ENCODE measurements at places on chromosomes 2 and 18. TPM values are rescaled to one million over a fixed set of nuclear protein-coding genes. Genes with fewer than 3 reads are reported as not detected.

The SNORC gene
- 1.2 TPM for total RNA-seq

The TLX2 gene
- total RNA-seq: not detected

The ST8SIA3 gene
- total RNA-seq: not detected

The POTEI gene
- not detected for total RNA-seq

The PLB1 gene
- total RNA-seq: 1.2 TPM

The CMPK2 gene
- total RNA-seq: 4.3 TPM

The IL36A gene
- total RNA-seq: not detected

The NCKAP5 gene
- 0.58 TPM for total RNA-seq

The ZSWIM2 gene
- not detected for total RNA-seq

The ATRAID gene
- 143 TPM for total RNA-seq

The DQX1 gene
- not detected for total RNA-seq

GRCh38 chr18:47409519-47409918 is 158.1 kb upstream of the SKOR2 start:
- no peak for DNase-seq

GRCh38 chr18:67581178-67581577 is 64.7 kb upstream of the DSEL start:
- no peak for DNase-seq

DNA sequence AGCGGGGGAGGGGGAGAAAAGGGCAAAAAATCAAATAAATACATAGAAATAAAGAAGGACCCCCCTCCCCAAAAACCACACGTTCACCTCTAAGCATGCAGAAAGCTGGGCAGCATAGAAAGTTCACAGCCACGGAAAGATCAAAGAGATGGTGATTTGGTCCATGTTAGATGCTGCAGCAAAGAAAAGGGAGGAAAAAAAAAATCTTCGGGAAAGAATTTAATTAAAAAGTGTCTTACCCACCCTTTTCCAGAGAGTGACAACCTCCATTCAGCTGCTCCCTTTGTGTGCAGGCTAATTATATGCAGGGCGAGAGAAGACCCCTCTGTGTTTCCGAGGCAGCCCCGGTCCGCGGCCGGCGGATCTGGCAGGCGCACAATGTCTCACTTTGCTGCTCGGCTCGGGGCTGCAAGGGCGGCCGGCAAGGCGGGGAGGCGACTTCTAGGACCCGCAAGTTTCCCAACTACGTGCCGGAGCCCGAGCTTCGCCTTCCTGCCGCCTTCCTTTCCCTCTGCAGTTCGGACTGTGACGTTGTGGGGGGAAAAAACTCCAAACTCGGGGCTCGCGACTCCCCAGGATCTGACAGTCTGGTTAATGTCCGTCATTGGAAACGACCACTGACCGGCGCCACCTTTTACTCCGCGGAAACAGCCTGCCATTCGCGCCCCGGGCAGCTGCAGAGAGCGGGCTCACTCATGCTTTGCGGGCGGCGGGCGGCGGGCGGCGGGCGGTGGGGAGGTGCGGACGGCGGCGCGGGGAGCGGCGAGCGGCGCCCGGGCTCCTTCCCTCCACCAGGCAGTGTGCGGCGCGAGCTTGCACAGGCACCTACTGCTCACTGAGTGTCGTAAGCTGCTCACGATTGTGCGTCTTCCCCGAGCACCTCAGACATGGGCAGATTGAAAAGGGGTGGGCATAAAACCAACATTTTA is at the start of gene LRRTM1:
Gene LRRTM1 (minus strand): TSS at position 844 of the 929 bp plus-strand sequence. CDS start 933 bp downstream, outside the sequence.
- no peak for DNase-seq

DNA sequence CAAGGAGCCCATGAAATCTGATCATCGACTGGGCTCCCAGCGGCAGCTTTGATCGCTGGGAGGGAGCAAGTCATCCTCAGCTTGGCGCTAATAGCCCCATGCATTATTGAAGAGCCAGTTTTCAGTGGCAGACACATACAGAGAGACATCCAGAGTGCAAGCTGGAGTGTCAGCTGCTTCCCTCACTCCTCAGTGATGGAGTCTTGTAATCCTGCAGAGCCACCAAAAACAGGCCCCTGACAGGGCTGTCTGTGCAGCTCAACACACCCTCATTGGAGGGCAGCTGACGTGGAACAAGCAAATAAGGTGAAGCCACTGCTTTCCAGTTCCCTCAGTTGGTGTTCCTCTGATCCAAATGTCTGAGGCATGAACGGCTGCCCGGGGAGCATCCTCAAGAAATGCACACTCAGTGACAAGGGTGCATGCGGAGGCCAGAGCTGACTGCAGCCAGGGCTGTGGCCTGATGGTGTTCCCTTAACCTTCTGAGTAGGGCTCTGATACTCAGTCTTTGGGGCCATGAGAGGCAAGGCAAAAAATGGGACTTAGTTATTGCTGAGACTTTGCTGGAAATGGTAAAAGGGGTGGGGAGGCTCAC is 97.4 kb downstream of the RHOB start:
- no peak for DNase-seq

DNA sequence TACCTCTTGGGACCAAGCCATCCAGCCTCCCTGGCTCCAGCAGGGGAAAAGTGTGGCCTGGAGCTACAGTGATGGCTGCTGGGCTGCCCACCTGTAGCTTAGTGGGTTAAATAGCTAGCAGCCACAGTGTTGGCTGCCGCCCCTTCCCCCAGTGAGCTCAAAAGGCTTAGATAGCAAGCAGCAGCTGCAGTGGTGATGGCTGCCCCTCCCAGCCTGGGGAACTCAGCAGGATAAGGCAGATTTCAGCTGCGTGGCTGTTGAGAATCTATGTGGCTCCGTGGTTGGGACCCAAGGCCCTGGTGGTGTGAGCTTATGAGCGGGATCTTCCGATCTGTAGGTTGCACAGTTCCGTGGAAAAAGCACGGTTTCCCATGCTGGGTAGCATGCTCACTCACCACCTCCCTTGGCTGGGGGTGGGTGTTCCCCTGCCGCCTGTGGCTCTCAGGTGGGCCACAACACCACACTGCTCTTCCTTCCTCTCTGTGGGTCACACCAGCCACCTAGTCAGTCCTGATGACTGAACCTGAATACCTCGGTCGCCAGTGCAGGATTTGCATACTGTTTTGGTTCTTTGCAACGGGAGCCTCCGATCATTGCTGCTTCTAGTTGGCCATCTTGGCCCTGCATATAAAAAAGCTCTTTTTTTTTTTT is 946.5 kb upstream of the FAM98A start:
- DNase-seq: no peak

DNA sequence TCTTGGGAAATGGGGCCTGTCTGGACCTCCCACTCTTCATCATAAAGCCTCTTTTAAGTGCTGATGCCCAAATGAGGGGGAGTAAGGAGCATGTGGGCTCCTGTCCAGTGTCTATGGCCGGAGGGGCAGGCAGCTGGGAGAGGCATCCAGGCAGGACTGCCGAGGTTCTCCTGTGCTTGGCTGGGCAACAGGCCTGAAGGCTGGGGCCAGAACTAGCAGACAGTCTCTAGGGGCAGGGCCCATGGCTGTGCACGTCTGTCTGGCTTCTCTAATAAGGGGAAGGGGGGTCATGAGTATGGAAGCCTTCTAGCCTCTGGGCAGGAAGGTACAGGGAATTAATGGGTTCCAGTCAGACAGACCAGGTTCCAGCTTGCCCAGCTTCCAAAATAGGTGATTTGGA is 128.6 kb downstream of the SMAD2 start:
- no peak for DNase-seq

DNA sequence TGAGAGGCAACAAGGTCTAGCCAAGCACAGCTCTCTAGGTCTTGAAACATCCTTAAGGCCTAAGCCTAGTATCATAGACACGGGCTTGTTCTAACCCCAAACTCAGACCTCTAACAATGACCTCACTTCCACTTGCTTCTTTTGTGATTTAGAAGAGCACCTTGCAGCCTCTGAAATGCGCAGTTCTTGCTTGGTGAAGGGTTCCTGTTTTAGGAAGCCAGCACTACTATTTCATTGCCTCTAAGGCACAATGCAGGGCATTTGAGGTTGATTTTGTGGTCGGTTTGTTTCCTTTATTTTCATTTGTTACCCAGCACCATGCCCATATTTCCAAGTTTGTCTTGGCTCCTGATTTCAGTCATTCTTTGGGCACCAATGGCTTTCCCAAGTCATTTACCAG is 117.0 kb upstream of the CYP1B1 start:
- no peak for DNase-seq

- no peak for DNase-seq
Measured at GRCh38 chr2:228699888-228700287, 518.4 kb upstream of the SPHKAP start.

DNA sequence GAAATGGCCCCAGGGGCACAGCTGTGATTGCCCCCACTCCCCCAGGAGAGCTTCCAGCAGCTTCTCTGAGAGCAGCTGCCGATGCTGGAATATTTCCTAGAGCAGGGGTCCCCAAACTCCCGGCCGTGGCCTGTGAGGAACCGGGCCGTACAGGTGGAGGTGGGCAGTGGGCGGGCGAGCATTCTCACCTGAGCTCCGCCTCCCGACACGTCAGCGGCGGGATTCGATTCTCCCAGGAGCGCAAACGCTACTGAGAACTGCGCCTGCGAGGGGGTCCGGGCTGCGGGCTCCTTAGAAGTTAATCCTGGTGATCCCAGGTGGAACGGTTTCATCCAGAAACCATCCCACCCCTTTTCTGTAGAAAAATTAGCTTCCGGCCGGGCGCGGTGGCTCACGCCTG is 69.1 kb upstream of the PXDN start:
- DNase-seq: no peak

DNA sequence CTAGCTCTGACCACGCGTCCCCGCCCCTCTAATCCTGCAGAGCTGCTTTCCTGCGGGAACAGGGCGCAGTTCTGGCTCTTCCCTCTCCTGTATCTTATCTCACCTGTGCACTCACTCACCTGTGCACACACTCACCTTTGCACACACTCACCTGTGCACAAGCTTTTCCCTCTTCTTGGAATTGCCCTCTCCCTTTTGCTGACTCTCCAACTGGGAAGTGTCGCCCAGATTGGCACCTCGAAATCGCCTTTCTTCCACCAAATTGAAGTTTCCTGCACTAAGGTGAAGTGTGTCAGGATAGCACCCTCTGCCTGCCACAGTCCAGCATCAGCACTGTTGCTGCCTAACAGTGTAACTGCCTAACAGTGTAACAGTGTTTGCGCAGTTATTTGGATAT is 566 bp upstream of the CMPK2 start:
- peak; percentile 15 for DNase-seq

DNA sequence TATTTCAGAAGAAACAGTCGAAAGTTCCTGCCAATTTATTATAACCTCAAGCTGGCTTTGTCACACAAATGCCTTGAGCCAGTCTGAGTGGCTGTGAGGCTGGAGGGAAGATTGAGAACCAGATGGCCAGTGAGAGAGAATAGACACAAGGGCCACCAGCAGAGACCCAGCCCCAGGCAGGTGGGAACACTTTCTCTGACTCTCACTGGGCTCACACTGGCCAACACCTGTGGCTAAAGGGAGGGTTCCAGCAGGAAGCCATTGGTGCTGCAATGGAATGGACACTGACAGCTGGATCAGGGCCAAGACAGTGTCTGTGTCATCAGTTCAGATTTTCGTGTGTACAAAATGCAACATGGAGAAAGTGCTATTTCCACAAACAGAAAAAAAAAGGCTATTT is 29.9 kb downstream of the LOXHD1 start:
- no peak for DNase-seq

GRCh38 chr2:104412384-104412783 is 441.5 kb upstream of the POU3F3 start:
- no peak for DNase-seq

- no peak for DNase-seq
Measured at GRCh38 chr2:75562513-75562864, 1.8 kb upstream of the EVA1A start.

- DNase-seq: no peak
Measured at GRCh38 chr2:239046822-239047221, 198.9 kb downstream of the TWIST2 start.

DNA sequence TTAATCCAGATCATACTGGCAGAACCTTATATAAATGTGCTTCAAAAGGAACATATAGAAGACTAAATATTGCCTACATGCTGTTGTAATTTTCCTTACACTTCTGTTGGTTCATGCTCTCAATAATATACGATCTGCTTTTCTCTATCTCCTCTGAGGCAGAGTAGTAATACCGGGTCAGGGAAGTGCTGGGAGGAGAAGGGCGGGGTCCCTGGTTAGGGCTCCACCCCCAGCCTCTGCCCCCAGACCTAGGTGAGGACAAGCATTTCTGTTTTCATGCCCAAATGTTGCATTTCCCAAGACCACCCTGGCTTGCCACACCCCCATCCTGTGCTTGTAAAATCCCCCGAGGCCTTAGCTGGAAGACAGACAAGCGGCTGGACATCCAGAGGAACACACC is 55.3 kb downstream of the PLA2R1 start:
- no peak for DNase-seq

GRCh38 chr2:10526281-10527000 is 78.3 kb upstream of the ODC1 start:
- no peak for DNase-seq

DNA sequence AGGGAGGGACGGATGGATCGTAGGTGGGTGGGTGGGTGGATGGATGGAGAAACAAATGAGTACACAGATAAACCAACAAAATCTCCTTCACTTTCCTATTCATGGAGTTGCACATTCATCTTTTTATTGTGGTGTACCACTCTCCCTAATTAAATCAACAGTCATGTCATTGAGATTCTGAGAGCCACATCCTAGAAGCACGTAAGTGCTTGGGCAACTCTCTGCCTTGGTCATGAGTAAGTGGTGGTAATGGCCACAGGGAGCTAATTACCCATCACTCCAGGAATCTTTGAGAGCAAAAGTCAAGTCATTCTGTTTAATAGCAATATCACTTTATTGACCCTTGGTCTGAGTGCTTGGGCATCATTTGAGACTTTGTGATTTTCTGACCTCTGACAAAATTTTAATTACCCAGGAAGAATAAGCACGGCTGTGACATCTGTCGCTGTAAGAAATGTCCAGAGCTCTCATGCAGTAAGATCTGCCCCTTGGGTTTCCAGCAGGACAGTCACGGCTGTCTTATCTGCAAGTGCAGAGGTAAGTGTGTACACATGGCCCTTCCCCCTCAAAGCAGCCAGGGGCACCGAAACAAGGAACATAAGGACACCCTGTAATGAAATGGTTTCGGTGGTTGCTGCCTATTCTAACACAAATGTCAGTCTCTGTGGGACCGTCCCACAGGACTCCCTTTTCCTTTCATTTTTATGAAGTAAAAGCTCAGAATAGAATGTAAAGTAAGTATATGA is 85.9 kb downstream of the FEZ2 start:
- no peak for DNase-seq

DNA sequence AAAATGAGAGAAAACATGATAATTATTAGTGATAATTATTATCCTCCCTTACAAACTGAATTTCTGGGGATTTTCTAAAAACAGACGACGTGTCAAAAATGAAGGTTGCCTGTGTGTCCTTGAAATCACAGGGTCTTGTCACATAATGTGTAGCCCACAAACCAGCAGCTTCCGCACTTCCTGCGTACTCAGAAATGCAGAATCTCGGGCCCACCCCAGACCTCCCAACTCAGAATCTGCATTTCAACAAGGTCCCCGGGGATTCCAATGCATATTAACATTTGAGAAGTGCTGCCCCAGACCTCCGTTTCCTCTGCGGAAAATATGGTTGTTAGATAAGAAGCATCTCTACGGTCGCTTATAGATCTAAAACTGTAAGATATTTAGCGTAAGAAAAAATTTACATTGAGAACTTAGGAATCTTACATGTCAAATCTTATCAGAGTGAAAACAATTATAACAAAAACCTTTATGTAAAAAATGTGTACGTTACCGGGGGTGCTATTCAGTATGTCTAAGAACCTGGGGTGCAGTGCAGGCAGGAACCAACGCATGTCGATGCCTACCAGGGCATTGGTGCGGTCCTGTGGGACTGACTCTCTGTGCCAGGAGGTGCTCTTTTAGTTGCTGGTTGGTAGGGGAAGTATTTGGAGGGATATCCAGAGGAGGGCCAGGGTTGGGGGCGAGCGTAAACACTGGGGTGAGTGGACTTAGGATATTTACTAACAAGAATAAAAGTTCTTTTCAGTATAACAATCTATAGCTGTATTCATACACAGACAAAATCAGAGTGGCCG is 15.2 kb downstream of the CDKL4 start:
- DNase-seq: no peak

- no peak for DNase-seq
Measured at GRCh38 chr2:8642366-8643068, 39.3 kb upstream of the ID2 start.

Data from epithelial cell of proximal tubule (primary cell).